CD4-positive, alpha-beta T cell treated with Interferon gamma for 1 hour (primary cell): ENCODE measurements at places on chromosomes 7 and 10.

GRCh38 chr10:75269605-75270004 lies 33.8 kb upstream of the COMTD1 start:
- no peak for DNase-seq

- DNase-seq, result no peak
Observed at GRCh38 chr10:73872190-73872710, 2.1 kb downstream of the CAMK2G start.

DNA sequence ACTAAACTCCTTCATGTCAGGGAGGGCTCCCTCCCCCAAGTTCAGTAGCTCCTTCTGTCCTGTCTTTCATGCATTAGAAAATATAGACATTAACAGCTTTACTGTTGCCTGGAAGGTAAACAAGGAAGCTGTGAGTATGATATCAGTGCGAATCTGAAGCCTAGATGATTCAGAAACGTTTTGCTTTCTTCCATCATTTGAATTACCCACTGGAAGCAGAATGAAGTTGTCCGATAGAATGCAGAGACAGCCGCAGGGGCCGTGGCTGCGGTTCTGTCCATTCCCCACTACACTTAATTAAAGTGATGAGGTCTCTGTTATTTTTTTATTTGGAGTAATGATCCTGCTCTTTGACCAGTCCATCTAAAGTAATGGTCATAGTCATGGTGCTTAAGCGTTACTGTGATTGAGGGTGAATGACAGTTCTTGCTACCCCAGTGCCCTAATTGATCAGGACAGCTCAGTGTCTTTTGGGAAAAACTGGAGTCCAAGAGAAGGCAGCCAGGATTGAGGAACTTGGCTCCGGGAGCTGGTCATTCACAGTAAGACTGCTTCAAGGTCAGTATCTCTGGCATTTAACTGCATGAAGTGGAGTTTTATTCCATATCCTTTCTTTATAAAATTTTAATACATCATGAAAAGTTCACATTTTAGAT lies 69.9 kb downstream of the PTPRE start:
- no peak for DNase-seq

DNA sequence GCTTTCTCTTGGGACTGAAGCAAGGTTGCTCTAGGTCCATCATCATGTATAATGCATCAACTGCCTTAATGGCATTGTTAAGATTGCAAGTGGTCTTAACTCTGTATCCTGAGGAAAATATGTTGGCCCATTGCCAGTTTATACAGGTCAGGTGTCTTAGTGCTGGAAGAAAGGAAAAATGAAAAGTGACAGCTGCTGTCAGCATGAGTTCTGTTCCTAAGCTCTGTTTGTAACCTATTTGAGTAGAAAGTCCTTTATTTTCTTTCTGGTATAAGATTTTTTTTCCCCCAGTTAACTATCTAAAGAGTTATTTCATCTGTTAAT lies 127.2 kb downstream of the SRI start:
- DNase-seq, result no peak

DNA sequence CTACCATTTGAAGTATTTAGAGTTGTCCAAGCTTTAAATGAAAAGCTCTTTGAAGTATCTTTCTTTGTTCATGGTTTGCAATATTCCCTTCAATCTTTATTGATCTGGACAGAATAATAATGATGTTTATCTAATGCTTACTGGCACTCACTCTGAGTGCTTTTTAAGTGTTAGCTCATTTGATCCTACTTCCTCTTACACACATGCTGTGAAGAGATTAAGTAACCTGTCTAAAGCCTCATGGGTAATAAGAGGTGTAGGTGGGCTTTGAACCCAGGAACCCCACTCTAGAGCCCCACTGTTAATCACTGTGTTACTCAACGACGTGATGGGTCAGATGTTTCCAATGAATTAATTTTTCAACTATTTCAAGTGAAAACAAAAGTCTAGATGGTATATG lies 31.1 kb upstream of the ADD3 start:
- no peak for DNase-seq

DNA sequence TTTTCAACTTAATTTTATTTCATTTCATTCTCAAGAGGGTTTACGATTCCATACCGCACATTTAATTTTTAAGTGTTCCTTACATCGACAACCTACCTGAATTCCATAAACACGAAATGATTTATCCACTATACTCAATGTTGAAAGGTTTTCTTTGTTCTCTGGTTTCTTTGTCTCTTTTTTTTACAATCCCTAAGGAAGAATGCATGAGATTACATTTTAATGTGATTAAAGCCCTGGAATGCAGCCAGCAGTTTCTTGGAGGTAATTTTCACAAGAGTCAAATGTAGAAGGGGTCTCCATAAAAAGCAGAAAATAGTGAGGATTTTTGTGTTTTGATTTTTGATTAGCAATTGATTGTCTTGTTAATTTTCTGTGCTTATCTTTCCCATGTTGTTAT lies 59.2 kb upstream of the ADCY1 start:
- DNase-seq, result no peak

DNA sequence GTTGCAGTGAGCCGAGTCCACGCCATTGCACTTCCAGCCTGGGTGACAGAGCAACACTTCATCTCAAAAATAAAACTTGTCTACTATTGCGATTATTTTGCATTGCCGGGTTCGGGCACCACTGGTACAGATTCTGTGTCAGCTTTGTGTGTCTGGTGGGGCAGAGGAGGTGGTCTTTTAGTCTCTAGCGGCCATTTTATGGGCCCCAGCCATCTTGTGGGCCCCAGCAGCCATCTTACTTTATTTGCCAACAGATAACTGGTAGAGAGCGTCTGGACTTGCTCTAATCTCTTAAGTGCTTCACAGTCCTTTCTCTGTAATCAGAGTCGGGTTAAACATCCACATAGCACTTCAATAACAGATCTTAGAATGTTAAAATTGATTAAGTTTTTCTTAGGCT lies 4.9 kb downstream of the BUD23 start:
- DNase-seq, result no peak

- no peak for DNase-seq
Observed at GRCh38 chr7:155785536-155785935, 26.7 kb downstream of the SHH start.

DNA sequence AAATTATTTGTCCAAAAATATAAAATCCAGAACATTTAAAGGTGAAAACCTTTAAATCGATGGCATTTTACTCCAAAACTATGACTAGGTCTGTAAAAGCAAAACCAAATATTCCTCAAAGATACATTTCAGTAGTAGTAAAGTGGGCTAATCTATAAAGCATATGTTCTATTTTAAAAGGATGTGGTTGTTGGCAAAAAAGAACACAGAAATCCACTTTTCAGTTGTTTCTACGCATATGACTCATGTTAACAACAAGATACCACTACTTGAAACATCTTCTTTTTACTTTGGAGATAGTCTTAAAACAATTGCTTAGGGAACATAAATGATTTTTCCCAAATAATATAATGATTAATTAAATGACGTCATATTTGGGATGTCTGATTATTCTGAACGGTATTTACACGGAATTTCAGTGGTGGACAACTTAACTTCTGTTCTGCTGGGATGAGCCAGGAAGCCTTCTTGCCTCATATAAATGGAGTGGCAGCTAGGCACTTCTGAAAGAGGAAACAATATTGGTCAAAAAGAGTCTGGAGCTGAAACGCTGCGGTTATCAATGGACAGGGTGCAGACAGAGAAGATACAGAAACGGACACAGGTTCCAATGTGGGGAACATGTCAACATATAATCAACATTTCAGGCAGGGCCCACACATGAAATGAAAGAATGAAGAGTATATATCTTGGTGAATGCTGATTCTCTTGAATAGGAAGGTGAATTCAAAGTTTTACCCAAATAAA lies 78.5 kb downstream of the ETV1 start:
- no peak for DNase-seq

DNA sequence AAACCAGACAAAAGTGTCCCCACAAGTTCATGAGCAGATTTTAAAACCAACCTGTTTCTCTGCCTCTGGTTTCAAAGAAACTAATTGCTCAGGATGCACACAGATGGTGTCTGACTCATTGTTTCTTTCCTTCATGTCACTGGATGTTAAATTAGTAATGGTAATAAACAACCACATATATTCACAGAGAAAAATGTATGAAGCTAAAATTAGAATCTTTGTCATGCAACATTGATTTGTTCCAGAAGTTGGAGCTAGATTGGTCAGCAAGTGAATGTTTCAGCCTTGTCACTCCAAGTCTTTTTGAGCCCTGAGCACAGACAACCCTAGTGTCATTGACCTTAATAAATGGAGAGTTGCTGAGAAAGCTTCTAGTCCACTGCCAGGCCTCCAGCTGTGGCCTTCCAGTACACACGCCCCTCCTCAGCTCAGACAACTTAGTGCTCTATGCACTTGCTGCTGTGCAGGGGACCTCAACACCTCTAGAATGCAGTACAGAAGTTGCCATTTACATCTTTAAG lies 175.9 kb downstream of the CCDC71L start:
- DNase-seq, result no peak

GRCh38 chr10:43383204-43383971 lies 12.0 kb downstream of the FXYD4 start:
- DNase-seq, result no peak

DNA sequence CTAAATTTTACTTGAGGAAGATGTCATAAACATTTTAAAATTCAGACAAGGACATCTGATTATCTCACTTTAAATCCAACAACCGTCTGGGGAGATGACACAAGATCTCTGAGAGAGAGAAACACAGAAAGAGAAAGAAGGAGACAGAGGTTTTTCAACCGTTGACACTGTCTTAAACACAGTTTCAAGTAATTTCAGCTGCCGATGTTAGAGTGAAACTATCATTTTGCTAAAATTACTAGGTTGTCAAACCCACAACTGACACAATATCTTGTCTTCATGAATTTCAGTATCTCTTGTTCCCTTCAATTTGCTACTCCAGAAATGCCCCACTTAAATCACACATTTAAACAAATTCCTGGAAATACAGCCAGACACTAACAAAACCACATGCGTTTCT lies 174.8 kb downstream of the RAPGEF5 start:
- no peak for DNase-seq

GRCh38 chr10:11789306-11789705 lies 33.9 kb upstream of the PROSER2 start:
- DNase-seq, result no peak

DNA sequence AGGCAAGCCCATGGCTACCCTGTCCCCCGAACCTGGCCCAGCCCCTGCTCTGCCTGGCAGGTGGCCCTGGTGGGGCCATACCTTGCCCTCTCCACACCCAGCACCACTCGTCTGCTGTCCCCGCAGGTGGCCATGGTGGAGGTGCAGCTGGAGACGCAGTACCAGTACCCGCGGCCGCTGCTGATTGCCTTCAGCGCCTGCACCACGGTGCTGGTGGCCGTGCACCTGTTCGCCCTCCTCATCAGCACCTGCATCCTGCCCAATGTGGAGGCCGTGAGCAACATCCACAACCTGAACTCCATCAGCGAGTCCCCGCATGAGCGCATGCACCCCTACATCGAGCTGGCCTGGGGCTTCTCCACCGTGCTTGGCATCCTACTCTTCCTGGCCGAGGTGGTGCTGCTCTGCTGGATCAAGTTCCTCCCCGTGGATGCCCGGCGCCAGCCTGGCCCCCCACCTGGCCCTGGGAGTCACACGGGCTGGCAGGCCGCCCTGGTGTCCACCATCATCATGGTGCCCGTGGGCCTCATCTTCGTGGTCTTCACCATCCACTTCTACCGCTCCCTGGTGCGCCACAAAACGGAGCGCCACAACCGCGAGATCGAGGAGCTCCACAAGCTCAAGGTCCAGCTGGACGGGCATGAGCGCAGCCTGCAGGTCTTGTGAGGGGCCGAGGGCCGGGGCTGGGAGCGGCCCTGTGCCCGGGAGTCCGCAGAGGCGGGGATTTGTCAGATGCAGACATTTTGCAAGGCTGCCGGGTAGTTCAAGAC lies 13.2 kb downstream of the ORAI2 start:
- DNase-seq, result no peak

- no peak for DNase-seq
Observed at GRCh38 chr7:140322759-140323158, 75.6 kb downstream of the SLC37A3 start.

DNA sequence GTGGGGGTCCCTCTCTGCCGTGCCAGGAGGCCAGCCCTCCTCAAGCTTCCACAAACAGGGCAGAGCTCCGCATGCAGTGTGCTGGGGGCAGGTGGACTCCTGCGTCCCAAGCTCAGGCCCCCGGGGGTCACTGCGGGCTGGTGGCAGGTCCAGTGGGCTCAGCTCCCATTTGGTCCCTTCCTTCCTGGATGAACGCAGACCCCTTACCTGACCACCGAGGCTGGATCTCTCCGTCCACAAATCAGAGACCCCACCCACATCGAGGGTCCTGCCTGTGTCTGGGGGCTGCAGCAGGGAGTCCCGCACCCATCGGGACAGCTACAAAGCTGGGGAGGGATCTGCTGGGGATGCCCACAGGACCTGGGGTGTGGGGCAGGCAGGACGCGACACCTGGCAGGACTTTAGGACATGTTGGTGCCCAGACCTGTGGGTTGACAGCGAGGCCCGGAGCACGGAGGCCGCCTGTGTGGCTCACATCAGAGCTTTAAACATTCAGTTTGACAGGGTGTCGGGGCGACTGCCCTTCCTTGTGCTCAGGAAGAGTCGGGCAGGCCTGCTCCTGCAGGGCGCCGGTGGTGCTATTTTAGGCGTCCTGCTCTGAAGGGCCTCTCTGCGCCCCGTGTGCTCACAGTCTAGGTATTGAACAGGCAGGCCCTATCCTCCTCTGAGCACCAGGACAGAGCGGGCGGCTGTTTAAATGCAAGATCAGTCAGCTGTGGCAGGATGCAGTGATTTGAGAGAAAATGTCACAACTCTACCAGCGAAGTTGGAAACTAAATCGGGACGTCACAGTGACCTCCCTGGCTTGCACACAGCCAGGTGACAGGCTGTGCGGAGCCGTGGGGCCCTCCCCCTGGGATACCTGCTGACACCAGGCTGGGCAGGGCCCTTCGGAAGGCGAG lies 15.9 kb upstream of the CFAP46 start:
- DNase-seq, result no peak

GRCh38 chr10:127417686-127418401 lies 131.3 kb upstream of the NPS start:
- no peak for DNase-seq

DNA sequence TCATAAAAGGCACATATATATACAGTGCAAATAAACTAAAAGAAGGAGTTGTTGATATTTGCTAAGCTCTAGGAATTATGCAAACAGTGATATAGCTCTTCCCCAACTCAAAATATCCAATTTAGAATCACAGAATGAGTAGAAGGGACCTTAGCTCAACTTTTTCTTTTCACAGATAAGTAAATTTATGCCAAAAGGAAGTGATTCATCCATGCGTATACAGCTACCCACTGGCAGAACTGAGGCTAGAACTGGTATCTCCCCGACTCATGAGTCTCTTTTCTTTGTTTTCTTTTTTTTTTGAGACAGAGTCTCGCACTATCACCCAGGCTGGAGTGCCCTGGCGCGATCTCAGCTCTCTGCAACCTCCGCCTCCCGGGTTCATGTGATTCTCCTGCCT lies 54.2 kb upstream of the SVIL start:
- DNase-seq, result no peak
